Left ventricle myocardium inferior (tissue), 1 donor: ENCODE measurements at places on chromosomes 7 and 10.

DNA sequence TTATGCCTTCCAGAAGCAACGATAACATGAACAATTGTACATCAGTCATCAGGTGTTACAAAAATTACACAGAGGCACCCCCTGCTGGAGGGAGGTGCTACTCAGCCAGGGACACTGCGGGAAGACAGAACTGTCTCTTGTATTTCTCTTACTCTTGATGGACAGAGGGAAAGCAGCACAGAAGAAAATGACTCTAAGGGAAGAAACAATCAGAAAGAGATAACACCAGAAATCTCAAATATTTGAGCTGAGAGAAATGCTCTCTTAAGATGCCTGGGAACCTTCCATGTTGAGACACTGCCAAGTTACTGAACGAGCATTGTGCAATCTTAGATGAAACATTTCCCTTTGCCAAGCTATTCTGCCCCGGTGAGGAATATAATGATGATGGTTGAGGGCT, 227.6 kb upstream of the NPSR1 start:
- DNase-seq = no peak

DNA sequence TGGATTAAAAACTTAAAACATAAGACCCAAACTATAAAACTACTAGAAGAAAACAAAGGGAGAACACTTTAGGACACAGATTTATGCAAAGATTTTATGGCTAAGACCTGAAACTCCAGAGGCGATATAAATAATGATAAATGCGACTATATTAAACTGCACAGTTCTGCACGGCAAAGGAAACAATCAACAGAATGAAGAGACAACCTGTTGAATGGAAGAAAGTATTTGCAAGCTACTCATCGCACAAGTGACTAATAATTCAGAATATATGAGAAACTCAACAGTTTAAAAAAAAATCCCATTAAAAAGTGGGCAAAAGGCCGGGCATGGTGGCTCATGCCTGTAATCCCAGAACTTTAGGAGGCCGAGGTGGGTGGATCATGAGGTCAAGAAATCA, 73.6 kb downstream of the JMJD1C start:
- no peak for DNase-seq

DNA sequence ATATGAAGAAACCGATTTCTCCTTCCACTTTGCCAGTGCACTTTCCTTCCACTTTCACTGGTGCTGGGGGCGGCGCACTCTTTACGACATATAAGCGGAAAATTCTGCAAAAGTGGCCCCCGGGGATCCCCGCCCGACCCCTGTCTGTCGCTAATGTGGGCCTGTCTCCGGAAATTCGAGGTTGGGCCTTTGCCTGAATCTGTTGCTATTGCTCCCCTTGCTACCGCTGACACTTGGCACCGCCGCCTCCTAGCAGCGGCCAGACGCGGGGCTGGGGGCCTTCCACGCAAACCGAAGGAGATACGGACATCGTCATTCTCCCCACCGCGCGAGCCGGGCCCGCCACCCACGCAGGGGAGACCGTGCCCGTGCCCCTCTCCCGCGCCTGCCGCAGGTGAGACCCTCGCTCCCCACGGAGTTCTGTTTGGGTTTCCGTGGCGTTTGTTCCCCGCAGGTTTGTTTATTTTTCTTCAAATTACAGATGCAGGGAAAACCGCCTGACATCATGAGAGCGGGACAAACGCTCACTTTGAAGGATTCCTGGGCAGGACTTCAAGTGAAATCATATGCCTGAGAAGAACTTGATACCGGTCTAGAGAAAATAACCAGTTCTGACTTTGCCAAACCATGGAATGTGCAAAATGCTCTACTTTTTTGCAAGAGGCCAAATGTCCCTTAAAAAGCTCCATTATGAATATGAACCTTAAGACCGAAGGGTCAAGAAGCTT, 5.0 kb downstream of the TWIST1 start:
- DNase-seq = no peak

- DNase-seq = no peak
Measured at GRCh38 chr7:117830422-117830954, 42.8 kb downstream of the CTTNBP2 start.

- DNase-seq = peak; percentile 69
Measured at GRCh38 chr7:140060788-140061606, 1.8 kb downstream of the PARP12 start.

GRCh38 chr7:37230221-37230620, 218.4 kb downstream of the ELMO1 start:
- DNase-seq = peak; percentile 50

GRCh38 chr10:123287594-123288247, 133.5 kb downstream of the BUB3 start:
- DNase-seq = no peak

- DNase-seq = peak; percentile 44
Measured at GRCh38 chr7:129952086-129952652, 591 bp downstream of the UBE2H start.

DNA sequence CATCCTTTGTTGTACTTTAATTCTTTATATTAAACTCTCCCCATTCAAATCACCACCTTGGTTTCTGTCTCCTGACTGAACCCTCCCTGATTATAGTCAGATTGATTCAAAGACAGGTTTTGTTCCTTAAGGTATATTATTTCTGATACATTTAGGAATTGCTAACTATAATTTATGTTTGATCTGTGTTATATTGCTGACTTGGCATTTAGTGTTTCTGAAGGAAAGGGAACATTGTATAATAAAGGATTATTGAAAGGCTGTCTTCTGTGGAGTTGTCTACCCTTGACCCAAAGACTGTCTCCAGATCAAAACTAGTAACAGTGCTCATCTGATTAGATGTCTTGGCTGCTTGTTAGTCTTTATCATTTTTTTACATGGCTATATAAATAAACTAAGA, 10.3 kb downstream of the CDK1 start:
- DNase-seq = no peak

DNA sequence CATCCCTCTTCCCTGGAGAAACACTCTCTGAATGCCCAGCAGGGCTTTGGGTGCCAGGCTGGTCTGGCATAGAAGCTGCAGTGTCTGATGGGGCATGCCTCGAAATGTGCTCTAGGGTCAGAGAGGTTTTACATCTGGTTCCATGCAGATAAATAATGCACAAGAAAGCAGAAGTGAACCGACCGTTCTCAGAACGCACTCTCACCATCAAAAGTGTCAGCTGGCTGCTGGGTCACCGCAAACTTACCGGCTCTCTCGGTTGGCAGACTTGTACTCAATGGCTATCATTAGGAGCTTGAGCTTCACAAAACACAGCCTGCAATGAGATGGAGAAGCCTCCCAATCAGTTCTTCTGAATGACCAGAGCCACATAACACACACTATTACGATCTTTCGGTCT, 610.0 kb downstream of the KCNMA1 start:
- DNase-seq = no peak

- no peak for DNase-seq
Measured at GRCh38 chr7:99955247-99955646, 20.6 kb downstream of the AZGP1 start.

- no peak for DNase-seq
Measured at GRCh38 chr7:68063171-68063570, 1066.5 kb downstream of the TYW1 start.

DNA sequence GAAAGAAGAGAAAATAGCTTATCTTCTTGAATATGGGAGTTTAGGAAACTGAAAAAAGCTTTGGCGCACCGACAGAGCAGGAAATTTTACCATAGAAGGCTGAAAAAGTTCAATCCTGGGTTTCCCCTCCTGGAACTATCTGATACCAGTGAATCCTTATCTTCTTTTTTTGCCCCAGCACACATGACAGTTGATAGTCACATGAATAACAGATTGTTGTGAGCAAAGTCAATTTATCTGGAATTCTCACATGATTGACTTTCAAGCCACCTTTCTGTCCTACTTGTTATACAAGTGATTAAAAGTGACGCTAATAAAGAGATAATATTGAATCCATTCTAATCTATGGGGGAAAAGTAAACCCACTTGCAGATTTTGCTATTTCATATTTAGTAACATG, 365.8 kb upstream of the NPVF start:
- no peak for DNase-seq

- DNase-seq = no peak
Measured at GRCh38 chr7:105779856-105780780, 96.3 kb downstream of the ATXN7L1 start.

- DNase-seq = no peak
Measured at GRCh38 chr10:117186832-117187615, 10.3 kb upstream of the KCNK18 start.

- no peak for DNase-seq
Measured at GRCh38 chr10:63430091-63430998, 35.4 kb downstream of the JMJD1C start.

DNA sequence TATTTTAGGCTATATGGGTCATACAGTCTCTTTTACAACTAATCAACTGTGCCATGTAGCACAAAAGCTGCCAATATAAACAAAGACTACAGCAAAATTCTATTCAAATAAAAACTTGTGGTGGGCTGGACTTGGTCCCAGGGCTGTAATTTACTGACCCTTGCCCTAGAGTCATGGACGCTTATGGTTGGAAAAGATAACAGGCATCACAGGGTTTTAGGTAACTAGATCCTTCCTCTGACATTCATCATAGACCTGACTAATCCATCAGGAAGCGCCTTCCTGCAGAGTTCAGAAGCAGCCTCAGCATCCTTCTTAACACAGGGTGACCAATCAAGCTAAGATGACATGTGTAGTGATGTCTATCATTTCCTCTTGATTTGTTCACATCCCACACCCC, 40.2 kb upstream of the GPAM start:
- no peak for DNase-seq

- no peak for DNase-seq
Measured at GRCh38 chr7:72187179-72187578, 225.0 kb downstream of the CALN1 start.

- DNase-seq = no peak
Measured at GRCh38 chr10:69636626-69637605, 6.9 kb downstream of the FAM241B start.

DNA sequence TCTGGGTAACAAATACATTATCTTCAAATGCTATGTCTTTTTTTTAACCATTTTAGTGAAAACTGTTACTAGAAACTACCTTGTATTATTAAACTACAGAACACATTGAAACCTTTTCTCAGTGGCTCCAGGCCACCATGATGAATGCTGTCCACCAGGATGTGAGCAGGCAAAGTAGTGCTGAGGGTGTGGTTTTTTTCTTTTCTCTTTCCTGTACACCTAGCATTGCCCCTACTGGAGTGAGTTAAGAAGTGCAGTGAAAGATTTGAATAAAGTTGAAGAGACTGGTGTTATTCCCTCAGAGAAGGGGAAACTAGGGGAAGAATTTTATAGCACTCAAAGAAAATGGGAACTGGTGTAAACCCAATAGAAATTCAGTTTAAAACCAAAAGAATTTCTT, 120.0 kb upstream of the SAMD8 start:
- no peak for DNase-seq

GRCh38 chr10:111370101-111370500, 293.3 kb downstream of the ADRA2A start:
- no peak for DNase-seq
